Osteoblast (primary cell): ENCODE measurements at places on chromosomes 6 and 20.

DNA sequence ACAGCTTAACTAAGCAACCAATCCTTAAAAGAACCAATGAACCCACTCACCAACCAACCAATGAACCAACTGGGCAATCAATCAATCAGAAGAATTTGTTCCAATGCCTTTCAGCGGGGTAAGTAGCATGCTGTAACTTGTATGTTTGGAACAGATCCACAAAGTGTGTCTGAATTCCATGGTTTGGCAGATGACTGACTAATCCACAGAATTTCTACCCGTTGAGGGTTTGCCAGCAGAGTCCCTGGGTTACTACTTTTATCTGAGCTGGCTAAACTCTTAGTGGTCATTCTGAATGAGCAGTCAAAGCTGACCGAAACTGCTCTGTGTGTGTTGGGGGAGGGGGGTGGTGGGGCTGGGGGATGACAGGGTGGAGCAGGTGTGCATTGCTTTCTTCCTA is 125.0 kb upstream of the JAG1 start:
- peak; percentile 89 for DNase-seq

DNA sequence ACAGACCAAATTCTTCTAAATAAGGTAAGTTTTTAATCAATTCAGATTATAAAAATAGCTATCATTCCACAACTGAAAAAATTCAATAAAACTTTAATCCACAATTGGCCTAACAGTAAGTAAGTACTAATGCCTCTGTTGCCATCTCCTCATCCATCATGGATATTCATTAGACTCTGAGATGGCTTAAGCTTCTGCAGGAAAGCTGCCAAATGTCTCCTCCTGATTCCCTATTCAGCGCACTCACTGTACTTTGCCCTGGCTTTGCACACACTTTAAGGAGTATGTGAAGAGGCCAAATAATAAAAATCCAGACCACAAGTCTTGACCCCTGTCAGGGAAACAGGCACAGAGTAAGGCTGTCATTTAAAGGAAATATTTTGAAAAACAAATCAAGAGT is 23.6 kb downstream of the PGM3 start:
- DNase-seq, result peak; percentile 59

DNA sequence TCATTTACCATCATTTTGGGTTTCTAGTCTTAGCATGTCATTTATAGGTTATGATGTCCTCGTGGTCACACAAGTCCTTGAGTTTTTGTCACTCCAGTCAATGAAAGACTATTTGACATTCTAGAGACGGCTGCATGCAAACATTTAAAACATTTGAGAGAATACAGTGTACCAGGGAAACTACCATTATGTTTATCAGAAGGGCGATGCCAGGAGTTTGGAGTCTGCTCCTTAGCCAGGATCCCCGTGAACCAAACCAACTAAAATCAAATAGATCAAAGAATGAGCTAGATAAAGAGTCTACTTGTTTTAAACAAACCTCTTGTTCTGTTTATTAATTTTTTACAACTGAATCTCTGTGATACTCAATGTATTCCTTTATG is 122.6 kb downstream of the OLIG3 start:
- DNase-seq, result no peak

DNA sequence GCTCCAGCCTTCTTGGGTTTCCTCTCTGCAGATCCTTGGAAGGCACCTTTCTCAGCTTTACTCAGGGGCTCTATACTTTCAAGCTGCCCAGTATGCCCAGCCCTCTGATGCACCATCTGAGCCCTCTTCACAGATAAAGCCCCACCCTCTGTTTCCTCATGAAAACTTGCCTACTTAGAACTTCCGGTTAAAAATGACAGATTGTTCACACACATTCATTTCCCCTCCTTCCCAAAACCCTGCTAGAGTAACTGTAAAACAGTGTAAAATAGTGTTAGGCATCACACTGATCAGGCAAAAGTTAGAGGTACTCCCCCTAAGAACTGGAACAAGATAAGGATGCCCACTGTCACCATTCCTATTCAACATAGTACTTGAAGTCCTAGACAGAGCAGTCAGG is 14.0 kb upstream of the GCM1 start:
- no peak for DNase-seq

- DNase-seq, result no peak
These were observed 853.8 kb downstream of the MAFB start for GRCh38 chr20:39835130-39835842.

DNA sequence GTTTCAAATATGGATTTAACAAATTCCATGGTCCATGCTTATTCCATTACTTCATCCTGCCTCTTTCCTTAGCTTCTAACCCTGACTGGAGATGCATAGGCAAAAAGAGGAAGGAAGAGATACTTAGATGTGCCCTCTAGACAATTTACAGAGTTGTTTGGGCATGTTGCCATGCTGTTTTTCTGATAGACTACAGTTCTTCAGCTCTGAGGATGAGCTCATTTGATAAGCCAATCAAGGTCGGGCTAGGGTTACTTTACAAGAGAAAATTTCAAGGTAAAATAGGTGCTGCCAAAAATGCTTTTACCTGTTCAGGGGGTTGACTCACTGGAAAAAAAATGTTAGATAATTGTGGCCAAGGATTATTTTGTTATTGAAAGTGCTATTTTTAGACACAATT is 5.9 kb downstream of the HCRTR2 start:
- DNase-seq, result peak; percentile 23

DNA sequence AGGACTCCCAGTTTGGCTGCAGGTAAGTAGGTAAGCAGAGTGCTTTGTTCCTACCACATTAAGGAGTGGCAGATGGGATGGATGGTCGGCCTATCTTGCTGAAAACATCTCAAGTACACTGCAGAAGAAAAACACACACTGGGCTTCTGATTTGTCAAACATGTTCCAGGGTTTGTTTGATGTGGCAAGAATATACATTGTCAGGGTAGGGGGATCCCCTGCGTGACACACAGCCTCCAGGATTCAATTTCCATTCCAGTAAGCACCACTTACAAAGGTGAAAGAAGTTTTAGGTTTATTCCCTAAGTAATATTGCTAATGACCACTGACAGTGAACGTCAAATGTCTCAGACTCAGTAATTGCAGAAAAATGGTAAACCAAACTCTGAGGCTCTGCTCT is 26.0 kb upstream of the KIF16B start:
- DNase-seq, result no peak

DNA sequence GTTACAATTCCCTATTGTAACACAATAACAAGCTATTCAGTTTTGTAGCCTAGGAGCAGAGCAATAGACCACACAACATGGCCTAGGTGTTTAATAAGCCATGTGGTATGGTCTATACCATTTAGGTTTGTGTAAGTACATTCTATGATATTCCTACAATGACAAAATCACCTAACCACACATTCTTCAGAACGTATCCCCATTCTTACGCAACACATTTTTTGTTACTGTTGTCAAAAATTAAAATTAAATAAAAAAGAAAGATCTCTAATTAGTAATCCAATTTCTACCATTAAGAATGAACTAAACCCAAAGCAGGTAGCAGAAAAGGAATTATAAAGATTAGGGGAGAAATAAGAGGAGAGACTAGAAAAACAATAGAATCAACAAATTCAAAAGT is 44.0 kb downstream of the RANBP9 start:
- no peak for DNase-seq

DNA sequence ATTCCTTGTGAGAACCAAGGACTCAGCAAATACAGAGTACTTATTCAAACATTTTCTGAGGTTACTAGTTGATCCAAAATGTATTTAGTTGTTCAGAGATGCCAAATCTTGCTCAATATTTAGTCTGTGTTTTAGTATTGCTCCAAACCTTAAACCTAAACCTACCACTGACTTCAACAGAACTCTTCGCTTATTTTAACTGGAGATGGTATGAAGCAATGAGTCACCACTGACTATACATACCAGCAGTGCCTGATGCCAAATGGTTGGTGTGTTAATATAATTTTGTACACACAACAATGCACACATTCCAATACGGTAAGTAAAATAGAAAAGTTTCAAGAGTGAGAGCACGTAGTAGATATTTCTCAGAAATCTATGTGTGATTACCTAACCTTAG is 1.9 kb upstream of the SPTLC3 start:
- no peak for DNase-seq

DNA sequence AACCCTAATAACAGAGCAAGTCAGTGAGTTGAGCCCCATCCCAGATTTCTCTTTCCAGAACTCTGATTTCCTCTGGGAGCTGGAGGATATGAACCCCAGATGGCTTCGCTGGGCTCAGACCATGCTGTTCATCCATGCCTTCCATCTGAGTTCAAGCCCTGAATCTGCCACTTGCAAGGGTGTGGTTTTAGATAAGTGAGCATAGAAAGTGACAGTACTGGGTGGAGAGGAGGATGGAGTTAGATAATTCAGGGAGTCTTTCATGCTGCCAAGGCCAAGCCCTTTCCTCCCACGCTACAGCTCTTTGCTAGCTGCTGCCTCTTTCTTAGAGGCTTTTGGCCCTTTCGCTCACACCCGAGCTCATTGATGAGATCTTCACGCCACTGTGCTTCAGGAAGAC is 57.2 kb upstream of the MAFB start:
- DNase-seq, result no peak

DNA sequence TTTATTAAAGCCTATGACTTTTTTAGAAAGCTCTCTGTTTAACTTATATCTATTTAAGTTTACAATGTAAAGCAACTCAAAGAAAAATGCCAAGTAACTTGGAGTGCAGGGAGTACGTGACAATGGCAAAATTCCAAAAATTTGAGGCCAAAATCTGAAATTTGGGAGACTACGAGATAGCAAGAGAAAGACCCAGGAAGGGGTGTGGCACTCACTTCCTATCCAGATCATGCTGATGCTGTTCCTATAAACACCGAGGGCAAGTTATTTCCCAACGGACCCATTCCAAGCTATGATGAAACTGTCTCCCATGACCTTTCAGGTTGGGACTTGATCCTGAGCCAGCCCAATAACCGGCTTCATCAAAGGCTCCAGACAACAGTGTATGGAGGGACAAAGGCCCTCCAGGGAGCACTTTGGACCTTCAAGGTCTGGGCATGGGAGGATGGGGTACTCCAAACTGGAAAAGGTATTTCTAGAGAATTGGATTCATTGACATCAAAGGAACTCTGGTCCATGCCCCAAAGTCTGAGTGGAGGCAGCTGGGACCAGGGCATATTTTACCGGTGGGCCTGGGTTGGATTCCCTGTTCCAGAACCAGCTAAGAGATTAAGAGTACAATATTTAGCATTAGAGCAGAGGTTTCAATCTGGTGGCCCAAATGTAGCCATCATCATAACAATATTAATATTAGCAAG is 15.7 kb upstream of the SLC13A3 start:
- DNase-seq, result no peak

GRCh38 chr20:48448666-48449600 is 378.9 kb downstream of the PREX1 start:
- no peak for DNase-seq

DNA sequence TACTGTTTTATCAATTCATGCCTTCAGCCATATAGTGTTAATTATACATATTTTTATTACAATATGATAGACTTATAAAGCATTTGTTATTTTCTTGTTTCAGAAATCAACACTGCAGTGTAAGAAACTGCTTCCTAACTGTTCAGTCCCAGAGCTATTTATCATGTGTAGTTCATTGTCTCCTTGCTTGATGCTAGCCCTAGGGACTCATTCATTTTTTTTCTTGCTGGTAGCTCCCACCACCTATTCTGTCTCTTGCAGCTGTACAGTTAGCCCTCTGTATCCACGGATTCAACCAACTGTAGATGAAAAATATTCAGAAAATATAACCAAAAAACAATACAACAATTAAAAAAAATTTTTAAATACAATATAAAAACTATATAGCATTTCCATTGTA is 121.3 kb downstream of the STXBP5 start:
- no peak for DNase-seq

DNA sequence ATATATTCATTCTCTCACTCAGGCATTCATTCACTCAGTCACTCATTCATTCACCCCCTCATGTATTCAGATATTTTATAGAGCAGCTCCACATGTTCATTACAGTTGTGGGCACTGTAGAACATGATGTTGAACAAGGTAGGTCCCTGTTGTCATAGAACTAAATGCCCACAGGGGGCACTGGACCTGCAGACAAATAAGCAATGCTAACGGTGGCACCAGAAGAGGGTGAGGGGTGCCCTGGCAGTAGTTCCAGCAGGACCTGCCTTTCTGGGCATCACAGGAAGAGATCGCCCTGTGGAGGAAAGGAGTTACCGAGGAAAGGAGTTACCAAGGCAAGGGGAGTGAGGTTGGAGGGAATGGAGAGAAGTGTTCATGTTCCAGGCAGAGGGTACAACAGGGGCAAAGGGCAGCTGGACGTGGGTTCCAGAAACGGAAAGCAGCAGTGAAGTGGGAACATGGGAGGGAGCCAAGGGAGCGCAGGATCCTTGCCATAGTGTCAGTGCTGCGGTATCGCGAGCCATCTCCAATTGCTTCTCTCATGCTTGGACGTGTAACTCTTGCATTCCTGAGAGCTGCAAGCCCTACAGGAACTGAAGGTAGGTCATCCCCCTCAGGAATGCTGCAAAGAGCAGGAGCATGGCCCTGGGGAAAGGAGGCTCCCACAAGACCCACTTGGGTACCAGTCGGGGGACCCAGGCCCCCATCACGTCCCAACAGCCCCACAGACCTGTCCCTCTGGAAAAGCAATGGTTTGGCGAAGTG is 128.2 kb downstream of the EDN3 start:
- no peak for DNase-seq

GRCh38 chr6:157070403-157071107 is 252.8 kb downstream of the TMEM242 start:
- no peak for DNase-seq

DNA sequence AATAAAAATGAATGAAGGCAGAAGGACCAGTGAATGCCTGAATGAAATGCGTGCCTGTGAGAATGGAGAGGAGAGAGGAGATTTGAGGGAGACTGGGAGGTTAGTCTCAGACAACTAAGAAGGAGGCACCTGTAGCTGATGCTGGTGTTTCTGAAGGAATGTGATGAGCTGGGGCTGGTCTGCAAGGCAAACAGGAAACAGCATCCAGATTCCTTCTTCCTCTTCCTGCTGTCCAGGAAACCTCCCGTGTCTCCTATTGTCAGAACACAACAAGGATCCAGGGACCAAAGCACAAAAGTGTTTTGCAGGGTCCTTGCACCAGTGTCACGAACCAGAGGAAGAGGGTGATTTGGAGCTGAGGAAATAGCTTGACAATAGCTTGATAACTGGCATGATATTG is 50.4 kb upstream of the TAB2 start:
- DNase-seq, result no peak

DNA sequence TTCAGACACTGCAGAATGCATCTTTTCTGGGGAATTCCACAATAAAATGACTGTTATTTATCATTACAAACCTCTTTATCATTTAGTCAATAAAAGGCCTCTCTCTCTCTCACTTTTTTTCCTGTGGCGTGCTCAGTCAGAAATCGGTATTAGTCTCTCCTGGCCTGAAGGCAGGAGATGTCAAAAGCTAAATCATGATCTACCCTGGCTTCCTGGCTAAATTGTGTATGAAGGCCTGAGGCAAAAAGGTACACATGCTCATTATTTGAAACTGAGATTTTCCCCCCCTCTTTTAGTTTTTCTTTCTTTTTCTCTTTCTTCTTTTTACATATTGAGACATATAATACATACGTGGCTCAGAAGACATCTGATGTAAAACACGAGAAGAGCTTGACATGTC is 375.0 kb upstream of the SLC35B3 start:
- DNase-seq, result no peak

GRCh38 chr6:170284126-170284773 is 6.6 kb downstream of the DLL1 start:
- peak; percentile 49 for DNase-seq
